ENCODE measurements at places on chromosomes 7 and 10.

DNA sequence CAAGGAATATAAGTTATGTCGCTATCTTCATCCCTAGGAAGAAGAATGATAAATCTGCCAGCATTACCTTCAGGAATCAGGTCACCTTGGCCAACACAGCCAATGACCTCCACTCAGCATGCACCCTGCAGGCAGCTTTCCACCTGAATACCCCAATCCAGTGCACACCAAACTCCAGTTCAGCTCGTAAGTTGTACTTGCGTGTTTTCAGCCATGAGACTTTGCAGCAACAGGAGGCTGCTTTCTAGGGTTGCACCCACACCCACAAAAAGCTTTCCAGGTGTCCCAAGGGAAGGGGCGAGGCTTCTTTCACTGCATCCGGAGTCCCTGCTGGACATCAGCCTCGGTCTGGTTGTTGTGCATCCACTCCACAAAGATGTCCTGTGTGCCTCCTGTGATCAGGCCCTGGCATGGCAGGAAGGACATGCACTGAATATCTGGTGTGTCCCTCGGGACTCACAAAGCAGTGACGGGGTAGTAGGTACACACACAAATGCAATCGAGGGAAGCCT is 282.9 kb downstream of the GRID1 start:
- no peak for DNase-seq

GRCh38 chr7:116293139-116293538 is 82.8 kb downstream of the TES start:
- no peak for DNase-seq

GRCh38 chr10:17644485-17644943 is 563 bp downstream of the STAM start:
- peak; percentile 8 for DNase-seq

DNA sequence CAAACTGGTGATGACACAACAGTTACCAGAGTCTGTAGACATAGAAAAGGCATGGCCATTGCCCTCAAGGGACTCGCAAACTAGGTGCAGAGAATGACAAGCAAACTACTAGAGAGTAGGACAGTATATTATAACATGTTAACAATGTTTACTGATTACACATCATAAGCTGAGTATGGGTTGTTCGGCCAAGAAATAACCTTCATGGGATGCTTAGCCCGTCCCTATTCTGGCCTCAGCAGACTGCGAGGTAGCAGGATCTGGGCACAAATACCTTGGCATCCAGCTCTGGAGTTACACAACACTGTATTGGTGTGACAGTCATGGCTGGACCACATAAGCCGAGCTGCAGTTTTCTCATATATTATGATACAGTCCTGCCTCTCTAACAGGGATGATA is 51.4 kb downstream of the ABCB4 start:
- no peak for DNase-seq

DNA sequence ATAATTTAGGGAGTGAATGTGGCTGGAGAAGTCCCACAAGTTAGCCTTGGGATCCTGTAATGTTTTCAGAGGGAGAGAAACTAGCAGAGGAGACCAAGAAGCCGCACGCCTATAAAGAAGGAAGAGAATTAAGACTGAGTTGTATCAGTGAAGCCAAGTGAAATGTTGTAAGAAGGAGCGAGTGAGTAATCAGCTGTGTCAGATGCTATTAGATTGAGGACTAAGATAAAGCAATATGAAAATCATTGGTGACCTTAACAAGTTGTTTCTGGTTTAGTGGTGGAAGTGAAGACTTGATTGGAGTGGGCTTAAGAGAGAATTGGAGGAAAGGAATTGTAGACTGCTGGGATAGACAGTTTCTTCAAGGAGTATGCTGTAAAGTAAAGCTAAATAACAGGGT is 8.8 kb downstream of the CCSER2 start:
- peak; percentile 79 for DNase-seq

DNA sequence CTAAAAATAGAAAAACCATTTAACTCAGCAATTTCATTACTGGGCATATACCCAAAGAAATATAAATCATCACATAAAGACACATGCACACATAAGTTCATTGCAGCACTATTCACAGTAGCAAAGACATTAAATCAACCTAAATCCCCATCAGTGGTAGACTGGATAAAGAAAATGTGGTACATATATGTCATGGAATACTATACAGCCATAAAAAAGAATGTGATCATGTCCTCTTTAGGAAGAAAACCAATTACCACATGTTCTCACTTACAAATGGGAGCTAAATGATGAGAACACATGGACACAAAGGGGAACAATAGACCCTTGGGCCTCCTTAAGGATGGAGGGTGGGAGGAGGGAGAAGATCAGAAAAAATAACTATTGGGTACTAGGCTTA is 36.0 kb upstream of the ACBD5 start:
- no peak for DNase-seq

GRCh38 chr10:124546957-124547646 is 85.5 kb downstream of the LHPP start:
- no peak for DNase-seq

GRCh38 chr7:139893999-139894398 is 64.9 kb downstream of the TBXAS1 start:
- no peak for DNase-seq

- no peak for DNase-seq
Observed at GRCh38 chr7:157274991-157275427, 61.8 kb upstream of the DNAJB6 start.

DNA sequence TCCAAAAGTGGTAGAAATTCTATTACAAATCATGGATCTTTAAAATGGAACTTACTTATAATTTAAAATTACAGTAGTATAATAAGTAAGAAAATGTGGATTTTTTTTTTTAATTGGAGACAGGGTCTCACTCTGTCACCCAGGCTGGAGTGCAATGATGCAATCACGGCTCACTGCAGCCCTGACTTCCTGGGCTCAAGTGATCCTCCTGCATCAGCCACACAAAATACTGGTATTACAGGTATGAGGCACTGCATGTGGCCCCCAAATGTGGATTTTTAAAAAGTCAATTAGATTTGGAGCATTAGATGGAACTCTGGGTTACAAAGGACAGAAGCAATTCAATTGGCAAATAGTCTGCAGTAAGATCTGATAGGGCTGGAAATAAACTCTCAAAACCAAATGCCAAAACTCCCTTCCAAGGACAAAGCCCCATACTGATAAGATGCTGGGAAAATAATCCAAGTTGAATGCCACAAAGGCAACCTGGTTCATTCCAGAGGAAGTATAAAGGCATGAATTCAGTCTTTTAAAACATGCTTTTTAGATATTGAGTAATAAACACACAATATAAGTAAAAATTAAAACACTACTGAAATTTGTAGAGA is 294.2 kb downstream of the ZNF248 start:
- no peak for DNase-seq

GRCh38 chr7:85125176-85125575 is 61.7 kb downstream of the SEMA3D start:
- no peak for DNase-seq

- DNase-seq: no peak
Observed at GRCh38 chr10:30114881-30115625, 55.7 kb upstream of the JCAD start.

DNA sequence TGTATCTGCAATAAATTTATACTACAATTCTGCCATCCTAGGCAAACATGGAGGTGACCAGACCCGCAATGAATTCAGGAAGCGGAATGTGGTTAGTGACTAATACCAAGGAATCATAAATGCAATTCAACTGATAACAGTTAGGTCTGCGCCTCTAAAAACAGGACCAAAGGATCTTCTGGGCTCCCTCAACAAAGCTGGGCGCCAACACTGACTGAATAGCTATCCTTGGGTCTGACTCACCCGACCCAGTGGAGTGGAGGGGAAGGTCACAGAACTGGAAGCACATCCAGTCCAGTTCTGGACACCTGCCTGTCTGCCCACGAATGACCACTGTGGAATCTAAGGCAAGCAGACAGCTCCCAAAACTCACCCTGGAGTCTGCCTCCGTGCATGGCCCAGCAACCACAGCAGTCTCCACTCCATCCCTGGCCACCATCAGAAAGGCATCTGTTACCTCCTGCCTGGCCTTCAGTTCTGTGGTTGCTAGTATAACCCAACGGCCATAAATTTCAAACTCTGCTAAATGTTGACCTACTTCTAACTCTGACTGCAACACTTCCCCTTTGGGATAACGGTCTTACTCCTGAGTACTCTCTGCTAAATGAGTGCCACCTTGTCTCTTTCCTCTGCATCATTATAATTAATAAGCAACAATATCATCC is 43.0 kb upstream of the DLX6 start:
- DNase-seq: no peak

DNA sequence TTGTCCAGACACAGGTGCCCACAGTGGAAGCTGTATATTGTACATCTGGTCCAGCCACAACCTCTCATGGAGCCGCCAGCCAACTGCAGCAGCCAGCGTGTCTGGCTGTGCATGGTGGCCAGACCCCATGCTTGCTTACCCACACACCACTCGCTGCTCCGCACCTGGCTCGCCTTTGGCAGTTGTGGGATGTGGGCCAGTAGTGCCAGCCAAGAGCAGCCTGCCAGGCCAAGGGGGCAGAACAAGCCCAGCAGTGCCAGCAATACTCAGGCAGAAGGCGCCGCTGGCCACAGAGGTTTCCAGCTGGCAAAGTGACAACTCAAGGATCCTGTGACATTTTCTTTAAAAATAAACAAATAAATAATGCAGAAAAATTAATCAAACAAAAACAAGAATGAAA is 11.7 kb upstream of the TMEM243 start:
- DNase-seq: no peak

- no peak for DNase-seq
Observed at GRCh38 chr7:95950698-95951097, 178.3 kb downstream of the DYNC1I1 start.

DNA sequence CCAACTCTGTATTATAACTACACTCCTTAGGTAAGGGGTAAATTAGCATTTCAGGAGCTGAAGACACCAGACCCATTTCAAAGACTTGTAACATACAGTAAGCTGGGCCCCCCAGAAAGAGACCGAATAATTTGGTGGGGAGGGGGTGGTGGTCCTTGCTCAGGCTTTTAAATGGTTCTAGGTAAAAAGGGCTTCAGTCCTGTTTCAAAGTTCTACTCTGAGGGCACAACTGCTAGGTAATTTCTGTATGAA is 73.0 kb downstream of the RTKN2 start:
- DNase-seq: no peak

- DNase-seq: no peak
Observed at GRCh38 chr10:74691164-74691563, 135.2 kb upstream of the KAT6B start.

DNA sequence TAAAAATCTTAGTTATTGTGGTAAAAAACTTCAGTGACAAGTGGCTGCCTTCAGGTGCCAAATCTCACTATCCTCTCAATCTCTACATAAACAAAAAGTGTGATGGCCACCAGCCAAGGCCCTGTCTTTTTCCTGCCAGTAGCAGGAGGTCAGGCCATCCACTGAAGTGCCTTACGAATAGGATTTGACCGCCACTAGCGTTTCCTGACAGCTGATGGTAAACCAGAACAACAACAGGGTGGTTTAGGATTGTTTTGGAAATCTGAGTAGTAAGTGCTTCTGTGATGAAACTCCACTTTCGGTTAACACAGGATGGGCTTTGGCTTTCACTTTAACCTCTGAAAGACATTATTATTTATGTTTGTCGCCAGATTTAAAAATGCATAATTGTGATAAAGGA is 55.7 kb upstream of the OGDHL start:
- DNase-seq: no peak

DNA sequence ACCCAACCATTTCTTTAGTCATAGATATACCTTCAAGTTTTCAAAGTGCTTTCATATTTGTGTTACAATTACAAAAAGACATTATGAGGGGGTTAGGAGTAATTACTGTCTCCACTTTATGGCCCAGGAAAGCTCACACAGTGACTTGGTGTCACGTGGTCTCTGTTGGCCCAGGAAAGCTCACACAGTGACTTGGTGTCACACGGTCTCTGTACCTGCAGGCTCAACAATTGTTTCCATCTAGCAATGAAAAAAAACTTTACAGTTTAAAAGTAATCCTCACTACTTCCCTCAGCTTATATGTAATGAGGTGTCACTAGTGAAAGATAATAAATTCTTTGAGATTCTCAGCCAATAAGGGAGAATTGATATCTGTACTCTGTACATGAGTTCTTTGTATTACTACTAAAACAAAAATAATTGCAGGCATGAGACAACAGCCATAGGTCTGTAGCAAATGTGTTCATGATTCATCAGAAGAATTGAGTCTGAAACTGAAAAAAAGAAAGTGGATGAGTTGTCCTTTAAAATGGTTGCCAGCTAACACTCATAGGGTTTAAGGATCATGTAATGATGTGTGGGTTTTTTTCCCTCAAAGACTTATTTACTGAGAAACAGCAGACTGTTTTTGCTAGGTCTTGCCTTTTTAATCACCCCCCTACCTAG is 10.9 kb downstream of the OGDH start:
- DNase-seq: peak; percentile 77

DNA sequence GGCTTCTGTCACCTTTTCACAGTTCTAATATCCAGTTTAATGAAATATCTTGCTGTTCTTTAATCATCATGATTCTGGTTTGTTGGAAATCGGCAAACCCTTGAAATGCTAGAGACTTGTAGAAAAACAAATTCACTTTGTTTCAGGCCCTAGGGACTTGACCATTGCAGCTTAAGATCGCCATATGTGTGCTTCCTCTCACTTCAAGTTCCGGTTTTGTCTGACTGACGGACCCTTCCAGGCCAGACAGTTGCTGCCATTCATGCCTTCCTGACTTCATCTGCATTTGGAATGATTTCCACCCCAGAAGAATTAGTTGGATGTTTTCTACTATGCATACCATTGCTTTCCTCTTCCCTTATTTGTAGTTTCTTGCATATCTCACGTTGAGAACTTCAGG is 125.6 kb downstream of the CELF2 start:
- DNase-seq: no peak

GRCh38 chr7:112266595-112267270 is 60.2 kb downstream of the ZNF277 start:
- peak; percentile 50 for DNase-seq

All from HFFc6 (cell line).